ENCODE measurements at places on chromosomes 3 and 15.

GRCh38 chr3:58693940-58694850 lies 27.6 kb upstream of the FAM3D start:
- DNase-seq, result no peak

- DNase-seq, result no peak
These were observed 347.6 kb upstream of the RARB start for GRCh38 chr3:25080461-25080860.

GRCh38 chr3:129777806-129778205 lies 115.7 kb downstream of the TMCC1 start:
- no peak for DNase-seq

- no peak for DNase-seq
These were observed 107.6 kb downstream of the OXNAD1 start for GRCh38 chr3:16372362-16373292.

GRCh38 chr3:8458711-8459110 lies 42.9 kb upstream of the LMCD1 start:
- DNase-seq, result no peak

DNA sequence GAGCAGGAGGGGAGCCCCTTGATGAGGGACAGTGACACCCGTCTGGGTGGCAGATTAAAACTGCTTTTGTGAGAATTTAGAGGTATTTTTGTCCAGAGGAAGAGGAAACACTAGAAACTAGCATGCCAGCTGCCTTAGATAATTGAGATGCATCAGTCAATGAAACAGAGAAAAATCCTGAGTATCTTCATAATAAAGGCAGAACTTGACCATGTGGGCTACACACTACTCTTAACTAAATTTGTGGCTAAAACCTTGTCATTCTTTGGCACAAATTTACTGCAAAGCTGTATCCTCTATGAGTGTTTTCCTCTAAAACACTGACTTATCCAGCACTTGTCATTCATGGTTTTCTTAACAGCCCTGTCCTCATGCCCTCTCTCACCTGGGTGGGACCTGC lies 259.7 kb upstream of the TPM1 start:
- no peak for DNase-seq

GRCh38 chr3:42572278-42572677 lies 9.5 kb downstream of the SEC22C start:
- no peak for DNase-seq

All from hypothalamus (tissue), 51 donors.